ENCODE measurements at places on chromosomes 16 and 17. TPM values are rescaled to one million over a fixed set of nuclear protein-coding genes. Genes with fewer than 3 reads are reported as not detected.
A peak's percentile ranks its signal among the peaks of the same experiment; 100 is the strongest.

GRCh38 chr16:11740567-11740966, 2.1 kb downstream of the TXNDC11 start:
- DNase-seq: no peak
- peaks cover 18% of the 10 kb centered on the region for H3K36me3 ChIP-seq
- peaks cover 76% of the 10 kb centered on the region for H3K4me1 ChIP-seq
- H3K4me3 ChIP-seq: peak overlapping the region; percentile 62
- no peaks in the 10 kb centered on the region for H3K27me3 ChIP-seq

- no peaks in the 10 kb centered on the region for H3K27me3 ChIP-seq
- H3K4me1 ChIP-seq: no peaks in the 10 kb centered on the region
- DNase-seq: peak; percentile 63
- no peak overlapping the region for H3K27ac ChIP-seq
- no peak overlapping the region for H3K4me3 ChIP-seq
These were observed 19.8 kb upstream of the FAM83G start for GRCh38 chr17:19024101-19025078.

DNA sequence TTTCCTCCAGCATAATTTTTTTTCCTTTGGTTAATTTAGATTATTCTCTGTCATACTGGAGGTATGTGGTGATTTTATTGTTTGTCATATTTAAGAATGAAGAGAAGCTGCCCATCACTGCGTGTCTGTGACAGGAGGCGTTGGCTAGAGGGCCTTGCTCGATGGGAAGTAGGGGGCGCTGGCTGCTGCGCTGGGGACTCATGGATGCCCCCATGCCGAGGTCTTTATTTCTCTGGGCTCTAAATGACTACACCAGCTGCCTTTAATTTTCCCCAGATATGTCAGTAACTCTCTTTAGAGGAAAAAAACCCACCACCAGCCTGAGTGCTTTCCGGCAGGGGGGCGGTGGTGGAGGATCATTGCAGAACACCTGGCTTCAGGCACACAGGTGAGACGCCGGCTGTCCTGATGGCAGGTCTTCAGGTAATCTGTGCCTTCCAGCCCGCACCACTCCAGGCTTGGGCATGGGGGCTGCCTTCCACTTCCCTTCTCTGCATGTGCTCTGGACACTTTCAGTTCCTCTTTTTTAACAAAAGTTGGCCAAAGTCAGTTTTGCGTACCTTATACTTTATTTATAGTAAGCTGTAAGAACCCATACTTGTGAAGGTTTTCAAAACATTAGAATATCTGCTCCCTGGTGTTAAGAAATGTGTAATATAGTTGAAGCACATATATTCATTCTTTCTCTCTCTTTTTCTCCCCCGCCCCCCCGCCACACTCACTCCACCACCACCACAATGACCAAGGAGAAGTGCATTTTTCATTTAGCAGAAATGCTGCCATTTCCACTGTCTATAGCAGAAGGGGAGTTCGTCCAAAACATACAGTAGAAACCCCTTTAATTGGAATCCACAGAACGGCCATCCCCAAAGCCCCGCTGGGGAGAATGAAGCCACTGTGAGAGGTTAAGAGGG, 192.7 kb downstream of the RPTOR start:
- H3K27me3 ChIP-seq: no peaks in the 10 kb centered on the region
- peak; percentile 88 for DNase-seq
- peaks cover 33% of the 10 kb centered on the region for H3K4me1 ChIP-seq
- H3K27ac ChIP-seq: peak overlapping the region; percentile 72
- H3K36me3 ChIP-seq: no peaks in the 10 kb centered on the region

GRCh38 chr16:55530316-55530856, 21.5 kb downstream of the LPCAT2 start:
- H3K27me3 ChIP-seq: no peaks in the 10 kb centered on the region
- H3K4me3 ChIP-seq: no peak overlapping the region
- no peak overlapping the region for H3K27ac ChIP-seq
- peaks cover 5% of the 10 kb centered on the region for H3K4me1 ChIP-seq

DNA sequence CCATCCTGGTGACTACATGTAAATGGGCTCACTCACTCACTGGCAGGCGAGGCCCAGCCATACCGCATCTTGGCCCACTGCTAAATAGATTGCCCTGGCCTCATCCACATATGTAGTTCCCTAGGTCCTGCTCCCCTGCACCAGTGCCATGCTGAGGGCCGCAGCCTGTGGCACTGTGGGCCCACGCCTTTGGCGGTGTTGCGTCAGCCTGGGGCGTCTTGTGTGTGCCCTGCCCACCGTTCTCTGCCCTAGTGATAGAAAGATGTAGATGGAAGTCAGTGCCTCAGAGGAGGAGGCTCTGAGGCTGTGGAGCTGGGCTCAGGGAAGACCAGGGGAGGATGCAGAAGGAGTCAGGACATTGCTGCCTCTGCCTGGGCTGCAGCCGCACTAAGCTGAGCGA, 18.9 kb downstream of the C17orf75 start:
- H3K27me3 ChIP-seq: no peaks in the 10 kb centered on the region
- H3K4me1 ChIP-seq: peaks cover 12% of the 10 kb centered on the region
- H3K4me3 ChIP-seq: no peak overlapping the region
- peak; percentile 66 for DNase-seq
- no peak overlapping the region for H3K27ac ChIP-seq
- no peaks in the 10 kb centered on the region for H3K36me3 ChIP-seq

DNA sequence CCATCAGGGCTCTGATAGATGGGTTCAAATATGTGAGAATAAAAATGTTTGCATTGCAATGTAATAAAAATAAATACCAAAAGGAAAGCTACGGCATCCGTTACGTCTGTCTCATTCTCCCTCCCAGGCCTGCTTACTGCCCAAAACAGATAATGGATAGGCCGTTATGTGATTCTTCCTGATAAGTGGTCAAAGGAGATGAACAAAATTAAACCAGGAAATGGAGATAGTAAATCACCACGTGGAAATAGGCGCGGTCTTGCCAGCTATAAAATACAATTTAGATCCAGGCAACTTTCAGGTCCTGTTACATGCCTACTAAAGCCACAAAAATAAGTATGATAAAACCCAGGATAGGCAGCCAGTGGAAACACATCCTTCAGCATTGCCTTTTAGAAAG, 49.5 kb upstream of the CCL1 start:
- H3K27ac ChIP-seq: no peak overlapping the region
- no peak for DNase-seq
- no peaks in the 10 kb centered on the region for H3K4me1 ChIP-seq
- H3K36me3 ChIP-seq: no peaks in the 10 kb centered on the region
- H3K27me3 ChIP-seq: peaks cover 5% of the 10 kb centered on the region

GRCh38 chr16:83953796-83954576, 946 bp downstream of the OSGIN1 start:
- peaks cover 14% of the 10 kb centered on the region for H3K4me1 ChIP-seq
- H3K36me3 ChIP-seq: peaks cover 11% of the 10 kb centered on the region
- DNase-seq: no peak
- peak overlapping the region; percentile 53 for H3K4me3 ChIP-seq
- H3K27me3 ChIP-seq: no peaks in the 10 kb centered on the region

DNA sequence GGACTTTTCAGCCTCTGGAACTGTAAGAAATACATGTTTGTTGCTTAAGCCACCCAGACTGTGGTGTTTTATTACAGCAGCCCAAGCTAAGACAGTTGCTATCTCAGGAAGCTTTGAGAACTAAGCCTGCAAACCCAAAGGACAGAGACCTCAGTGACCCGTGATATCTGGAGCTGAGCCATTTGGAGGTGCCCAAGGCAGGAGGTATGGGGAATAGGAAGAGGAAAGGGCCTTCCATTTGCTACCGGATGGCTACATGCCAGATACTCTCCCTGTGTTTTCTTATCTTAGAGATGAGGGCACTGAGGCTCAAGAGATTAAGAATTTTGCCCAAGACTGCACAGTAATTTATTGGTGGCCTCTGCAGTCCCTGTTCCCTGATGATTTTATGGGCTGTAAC, 622.1 kb upstream of the CDH5 start:
- H3K4me1 ChIP-seq: no peaks in the 10 kb centered on the region
- H3K4me3 ChIP-seq: no peak overlapping the region
- no peak overlapping the region for H3K27ac ChIP-seq
- DNase-seq: no peak
- H3K36me3 ChIP-seq: no peaks in the 10 kb centered on the region

DNA sequence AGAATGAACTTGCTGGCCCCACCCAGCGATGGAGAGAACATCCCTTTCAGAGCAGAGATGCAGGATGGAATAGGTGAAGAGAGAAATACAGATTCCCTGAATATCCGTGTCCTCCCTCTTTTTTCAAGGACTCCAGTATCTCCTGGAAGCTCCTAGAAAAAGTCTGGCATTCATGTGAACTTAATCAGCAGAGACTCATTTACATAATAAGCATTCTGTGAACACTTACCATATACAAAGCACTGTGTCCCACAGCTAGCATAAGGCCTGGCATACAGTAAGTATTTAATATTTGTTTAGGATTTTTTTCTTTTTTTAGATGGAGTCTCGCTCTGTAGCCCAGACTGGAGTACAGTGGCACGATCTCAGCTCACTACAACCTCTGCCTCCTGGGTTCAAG, 208.5 kb upstream of the RPL38 start:
- DNase-seq: no peak
- H3K4me3 ChIP-seq: no peak overlapping the region
- H3K27me3 ChIP-seq: peaks cover 15% of the 10 kb centered on the region
- no peaks in the 10 kb centered on the region for H3K36me3 ChIP-seq
- H3K27ac ChIP-seq: no peak overlapping the region
- peaks cover 3% of the 10 kb centered on the region for H3K4me1 ChIP-seq

- DNase-seq: no peak
- H3K27me3 ChIP-seq: peaks cover 75% of the 10 kb centered on the region
- peak overlapping the region; percentile 76 for H3K4me3 ChIP-seq
- H3K4me1 ChIP-seq: peaks cover 21% of the 10 kb centered on the region
These were observed 1.1 kb downstream of the SPECC1 start for GRCh38 chr17:20010099-20010863.

DNA sequence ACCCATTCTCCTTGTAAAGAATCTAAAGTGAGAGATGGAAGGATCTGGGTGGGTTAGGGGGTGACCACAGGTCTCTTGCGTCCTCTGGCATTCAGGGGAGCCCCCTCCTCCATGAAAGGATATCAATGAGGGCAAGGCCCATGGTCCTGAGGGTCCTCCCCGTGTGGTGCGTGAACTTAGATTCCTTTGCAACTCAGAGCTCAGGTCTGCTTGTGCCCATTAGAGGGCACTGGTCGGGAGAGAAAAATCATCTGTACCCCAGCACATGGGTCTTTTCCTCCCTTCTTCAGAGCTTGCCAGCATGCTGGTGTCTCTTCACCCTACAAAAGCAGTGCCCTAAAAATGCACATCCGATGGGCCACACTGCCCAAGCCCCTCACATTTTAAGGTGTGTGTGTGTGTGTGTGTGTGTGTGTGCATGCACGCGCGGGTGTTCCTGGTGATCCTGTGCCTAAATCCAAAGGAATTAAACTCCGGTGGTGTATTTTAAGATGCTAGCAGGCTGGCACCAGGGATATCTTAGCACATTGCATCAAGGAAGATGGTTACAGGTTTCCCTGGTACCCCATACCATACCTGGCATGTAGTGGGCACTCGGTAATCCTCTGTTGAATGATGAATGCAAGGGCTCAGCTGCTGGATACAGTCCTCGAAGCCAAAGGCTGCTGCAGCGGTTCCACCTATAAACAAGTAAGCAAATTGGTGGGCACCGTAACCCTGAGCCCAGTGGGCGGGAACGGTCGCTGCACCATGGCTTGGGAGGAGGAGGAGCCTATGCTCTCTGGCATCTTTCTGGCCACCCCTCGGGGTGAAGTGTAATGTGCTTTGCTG, 4.7 kb downstream of the C1QTNF1 start:
- peaks cover 50% of the 10 kb centered on the region for H3K4me1 ChIP-seq
- peak; percentile 46 for DNase-seq
- no peak overlapping the region for H3K27ac ChIP-seq
- H3K4me3 ChIP-seq: no peak overlapping the region
- no peaks in the 10 kb centered on the region for H3K36me3 ChIP-seq
- peaks cover 19% of the 10 kb centered on the region for H3K27me3 ChIP-seq

DNA sequence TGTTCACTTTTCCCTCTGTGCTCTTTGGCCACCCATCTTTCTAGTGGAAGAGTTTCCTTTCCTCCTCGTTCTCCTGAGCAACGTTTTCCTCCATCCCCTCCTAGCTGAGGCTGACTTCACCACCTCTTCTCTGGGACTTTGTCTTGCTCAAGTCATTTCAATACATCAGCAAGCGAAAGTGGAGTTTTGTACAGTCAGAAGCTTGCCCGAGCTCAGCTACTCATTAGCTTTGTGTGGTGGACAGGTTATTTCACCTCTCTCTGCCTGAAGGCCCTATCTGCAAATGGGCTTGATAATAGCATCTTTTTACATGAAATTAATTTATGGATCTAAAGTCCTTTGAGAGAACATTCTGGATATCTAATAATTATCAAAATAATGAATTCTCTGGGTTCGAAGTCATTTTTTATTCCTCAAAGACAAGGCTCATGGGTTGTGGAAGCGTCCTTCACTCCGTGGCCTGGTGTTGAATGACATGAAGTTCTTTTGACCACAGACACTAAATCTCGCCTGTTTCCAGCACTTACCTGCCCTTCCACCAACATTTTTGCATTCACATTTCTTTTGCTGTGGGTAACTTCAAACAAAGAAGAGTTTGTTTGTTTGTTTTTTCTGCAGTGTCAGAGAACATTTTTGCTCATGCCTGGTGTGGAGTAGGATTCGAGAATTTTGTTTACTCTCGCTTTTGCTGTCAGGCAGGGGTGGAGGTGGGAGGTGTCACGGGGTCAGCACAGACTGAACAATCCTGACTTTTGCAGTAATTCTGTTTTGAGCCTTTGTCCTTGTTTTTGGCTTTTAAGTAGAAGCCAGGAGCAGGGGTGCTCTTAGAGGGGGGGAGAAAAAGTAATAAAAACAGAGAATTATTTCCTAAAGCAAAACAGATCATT, 155.0 kb upstream of the CACNG5 start:
- no peak overlapping the region for H3K27ac ChIP-seq
- no peaks in the 10 kb centered on the region for H3K4me1 ChIP-seq
- H3K27me3 ChIP-seq: no peaks in the 10 kb centered on the region
- no peak for DNase-seq
- H3K4me3 ChIP-seq: no peak overlapping the region
- H3K36me3 ChIP-seq: no peaks in the 10 kb centered on the region

- no peaks in the 10 kb centered on the region for H3K27me3 ChIP-seq
- H3K36me3 ChIP-seq: no peaks in the 10 kb centered on the region
- no peaks in the 10 kb centered on the region for H3K4me1 ChIP-seq
These were observed 252.9 kb upstream of the XYLT1 start for GRCh38 chr16:17723531-17724134.

- no peak overlapping the region for H3K4me3 ChIP-seq
- H3K36me3 ChIP-seq: no peaks in the 10 kb centered on the region
These were observed 15.6 kb upstream of the TEX2 start for GRCh38 chr17:64278614-64279013.

- no peaks in the 10 kb centered on the region for H3K27me3 ChIP-seq
- H3K27ac ChIP-seq: no peak overlapping the region
- DNase-seq: no peak
These were observed 2.2 kb downstream of the MLYCD start for GRCh38 chr16:83901101-83901500.

Gene CASKIN2
- total RNA-seq: 120 TPM

Gene NHLRC4
- 5.3 TPM for total RNA-seq

Gene PIK3R5
- total RNA-seq: 63.4 TPM

Gene DNAI2
- not detected for total RNA-seq

Gene PRRT2
- 0.64 TPM for total RNA-seq

Gene KRT12
- not detected for total RNA-seq

Gene USH1G
- not detected for total RNA-seq

Gene CEP295NL
- total RNA-seq: 9.9 TPM

Gene UQCRC2
- 129 TPM for total RNA-seq
